ENCODE measurements at places on chromosomes 7 and 10. TPM values are rescaled to one million over a fixed set of nuclear protein-coding genes. Genes with fewer than 3 reads are reported as not detected.

The SLC26A5 gene
- not detected for total RNA-seq

The OR2A12 gene
- not detected for total RNA-seq

The CCDC71L gene
- total RNA-seq = 16.6 TPM

The PTPN20 gene
- not detected for total RNA-seq

The ARMH3 gene
- total RNA-seq = 26.3 TPM

The SFRP4 gene
- total RNA-seq = not detected

GRCh38 chr7:103148994-103149807, at the start of gene NAPEPLD:
Gene NAPEPLD (minus strand): TSS chr7:103149099. CDS start chr7:103128776, 20,323 bp downstream.
- H3K36me3 ChIP-seq = peaks cover 10% of the 10 kb centered on the region
- peak within 1 kb of the TSS; percentile 97 for H3K4me3 ChIP-seq
- DNase-seq = peak; percentile 68
- H3K27ac ChIP-seq = peak within 1 kb of the TSS; percentile 97
- H3K4me1 ChIP-seq = peaks cover 37% of the 10 kb centered on the region

DNA sequence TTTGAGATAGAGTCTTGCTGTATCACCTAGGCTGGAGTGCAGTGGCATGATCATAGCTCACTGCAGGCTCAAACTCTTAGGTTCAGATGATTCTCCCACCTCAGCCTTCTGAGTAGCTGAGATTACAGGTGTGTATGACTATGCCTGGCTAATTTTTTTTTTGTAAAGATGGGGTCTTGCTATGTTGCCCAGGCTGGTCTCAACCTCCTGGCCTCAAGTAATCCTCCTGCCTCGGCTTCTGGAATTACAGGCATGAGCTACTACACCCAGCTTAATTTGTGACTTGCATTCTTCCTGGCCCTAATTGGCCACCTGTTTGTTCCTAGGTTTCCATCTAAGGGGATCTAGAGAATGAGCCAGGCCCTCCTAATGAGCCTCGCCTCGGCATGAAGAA, 9.3 kb downstream of the ARHGAP22 start:
- no peak overlapping the region for H3K27ac ChIP-seq
- DNase-seq = no peak
- no peak overlapping the region for H3K4me3 ChIP-seq
- no peaks in the 10 kb centered on the region for H3K4me1 ChIP-seq
- H3K36me3 ChIP-seq = no peaks in the 10 kb centered on the region

DNA sequence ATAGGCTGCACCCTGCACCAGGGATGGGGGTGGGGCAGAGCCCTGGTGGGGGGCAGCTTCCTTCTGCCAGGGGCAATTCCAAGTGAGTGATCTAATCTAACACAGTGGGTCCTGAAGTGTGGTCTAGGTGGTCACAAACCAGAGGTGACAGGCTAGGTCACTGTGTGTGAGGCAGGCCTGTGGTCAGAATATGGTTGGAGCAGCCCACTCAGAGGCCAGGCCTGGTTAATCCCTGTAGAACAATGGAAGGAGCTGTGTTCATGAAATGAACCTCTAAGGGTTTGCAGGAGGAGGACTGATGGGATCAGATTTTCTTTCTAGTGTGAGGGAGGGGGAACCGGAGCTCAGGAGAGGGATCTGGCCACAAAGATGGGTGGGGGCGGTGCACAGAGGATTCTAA, 10.0 kb upstream of the TSPAN14 start:
- no peak overlapping the region for H3K4me3 ChIP-seq
- no peak for DNase-seq

- H3K4me1 ChIP-seq = peaks cover 36% of the 10 kb centered on the region
- peak; percentile 42 for DNase-seq
- H3K36me3 ChIP-seq = peaks cover 2% of the 10 kb centered on the region
These were observed 2.5 kb downstream of the LBX1 start for GRCh38 chr10:101226491-101227428.

DNA sequence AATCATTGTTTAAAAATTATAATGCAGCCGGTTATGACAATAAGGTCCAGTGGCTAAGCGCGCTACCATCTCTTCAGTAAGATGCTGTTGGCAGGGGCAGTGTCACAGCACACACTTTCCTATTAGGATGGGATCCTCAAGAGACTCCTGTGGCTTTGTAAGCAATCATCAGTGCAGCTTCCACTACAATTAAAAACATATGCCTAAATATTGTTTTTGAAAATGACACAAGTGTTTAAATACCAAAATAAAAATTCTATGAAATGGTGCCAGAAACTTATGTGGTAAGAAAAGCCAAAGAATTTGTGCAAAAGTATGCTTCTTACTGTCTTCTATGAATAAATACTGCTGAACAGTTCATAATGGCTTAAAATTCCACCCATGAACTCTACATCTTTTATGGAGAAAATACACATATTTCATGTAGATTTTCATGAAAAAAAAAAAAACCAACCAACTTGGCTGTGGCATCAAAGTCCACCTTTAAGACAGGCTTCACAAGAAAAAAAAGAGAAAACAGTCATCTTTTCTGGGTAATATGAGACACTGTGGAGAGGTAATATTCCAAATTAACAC, 132.8 kb downstream of the SEMA3C start:
- H3K36me3 ChIP-seq = no peaks in the 10 kb centered on the region
- H3K4me3 ChIP-seq = no peak overlapping the region
- no peaks in the 10 kb centered on the region for H3K27me3 ChIP-seq
- no peaks in the 10 kb centered on the region for H3K4me1 ChIP-seq

DNA sequence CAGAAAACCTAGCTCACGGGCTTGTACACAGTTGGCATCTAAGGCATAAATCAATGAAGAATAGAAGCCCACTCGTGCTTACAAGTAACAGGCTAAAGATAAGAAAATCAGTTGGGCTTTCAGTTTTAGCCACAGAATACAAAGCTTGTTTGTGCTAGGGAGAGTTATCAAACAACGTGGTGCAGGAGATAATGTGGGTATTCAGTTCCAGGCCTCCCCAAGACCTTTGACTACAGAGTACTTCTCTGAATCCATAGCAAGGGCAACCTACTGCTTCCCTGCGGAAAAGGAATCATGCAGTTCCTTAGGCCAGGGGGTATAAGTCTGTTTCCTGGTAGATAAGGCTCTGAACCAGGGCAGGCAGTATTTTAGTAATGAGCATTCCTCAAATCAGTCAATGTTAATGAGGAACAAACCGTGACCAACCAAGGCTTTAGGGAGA, 219.5 kb upstream of the CSTF2T start:
- H3K4me1 ChIP-seq = no peaks in the 10 kb centered on the region
- H3K27me3 ChIP-seq = no peaks in the 10 kb centered on the region
- no peak for DNase-seq
- no peak overlapping the region for H3K4me3 ChIP-seq
- no peaks in the 10 kb centered on the region for H3K36me3 ChIP-seq

DNA sequence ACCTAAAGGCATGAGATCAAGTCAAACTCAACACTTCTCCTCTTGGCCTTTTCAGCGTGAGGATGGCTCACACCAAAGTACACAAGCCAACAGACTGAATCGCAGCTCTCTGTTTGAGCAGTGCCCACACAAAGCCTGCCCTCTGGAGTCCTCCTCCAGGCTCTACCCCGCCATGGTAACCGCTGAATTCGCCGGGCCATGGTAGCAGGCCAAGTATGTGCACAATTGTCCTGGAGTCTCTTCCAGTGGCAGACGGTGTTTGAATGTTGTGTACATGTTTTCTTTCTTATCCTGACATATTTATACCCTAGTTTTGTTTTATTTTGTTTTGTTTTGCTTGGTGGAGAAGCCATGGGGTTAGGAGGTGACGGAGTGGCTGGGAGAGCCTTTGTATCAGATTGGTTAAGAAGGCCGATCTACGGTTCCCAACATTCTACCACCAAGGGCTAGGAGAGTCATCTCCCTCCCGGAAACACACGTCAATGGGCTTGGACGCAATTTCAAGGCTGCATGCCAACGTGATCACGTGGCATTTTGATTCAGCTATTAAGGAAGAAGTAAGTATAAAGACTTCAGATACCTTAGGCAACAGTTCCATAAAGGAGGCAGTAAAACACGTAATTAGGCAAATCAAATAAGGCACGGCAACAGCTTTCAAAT, 12.1 kb upstream of the SHH start:
- no peak overlapping the region for H3K4me3 ChIP-seq
- H3K27ac ChIP-seq = no peak overlapping the region
- peaks cover 5% of the 10 kb centered on the region for H3K27me3 ChIP-seq

DNA sequence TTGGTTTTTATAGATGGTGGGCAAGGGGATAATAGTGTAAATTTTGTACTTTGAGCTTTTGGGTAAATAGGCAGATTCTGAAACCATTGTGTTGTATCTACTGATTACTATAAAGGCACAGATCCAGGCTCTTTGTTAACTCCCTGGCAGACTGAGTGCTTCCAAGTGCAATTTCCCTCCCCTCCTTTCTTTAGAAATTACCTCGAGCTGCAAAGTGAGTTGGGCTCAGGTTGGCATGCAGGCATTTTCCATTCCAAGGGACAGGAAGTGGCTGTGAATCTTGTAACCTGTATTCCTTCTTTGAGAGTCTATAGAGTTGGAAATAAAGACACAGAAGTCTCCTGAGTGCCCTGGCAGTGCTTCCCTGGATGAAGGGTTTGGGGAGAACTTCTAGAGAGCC, 494.2 kb upstream of the GALNT17 start:
- no peaks in the 10 kb centered on the region for H3K36me3 ChIP-seq
- peaks cover 11% of the 10 kb centered on the region for H3K4me1 ChIP-seq
- DNase-seq = no peak
- no peak overlapping the region for H3K27ac ChIP-seq

GRCh38 chr10:17278607-17279240, 50.7 kb downstream of the VIM start:
- peaks cover 4% of the 10 kb centered on the region for H3K27me3 ChIP-seq
- H3K4me1 ChIP-seq = no peaks in the 10 kb centered on the region
- no peak overlapping the region for H3K27ac ChIP-seq
- DNase-seq = no peak
- H3K4me3 ChIP-seq = no peak overlapping the region

GRCh38 chr7:73702226-73702625, 17.2 kb downstream of the STX1A start:
- DNase-seq = no peak
- H3K36me3 ChIP-seq = peaks cover 24% of the 10 kb centered on the region
- no peak overlapping the region for H3K27ac ChIP-seq
- H3K27me3 ChIP-seq = no peaks in the 10 kb centered on the region
- H3K4me3 ChIP-seq = no peak overlapping the region

- no peak overlapping the region for H3K27ac ChIP-seq
- peaks cover 16% of the 10 kb centered on the region for H3K27me3 ChIP-seq
- H3K36me3 ChIP-seq = no peaks in the 10 kb centered on the region
These were observed 316.5 kb downstream of the ADARB2 start for GRCh38 chr10:1420661-1421362.

- no peak overlapping the region for H3K4me3 ChIP-seq
- H3K4me1 ChIP-seq = no peaks in the 10 kb centered on the region
- no peak for DNase-seq
- no peaks in the 10 kb centered on the region for H3K27me3 ChIP-seq
- no peaks in the 10 kb centered on the region for H3K36me3 ChIP-seq
These were observed 1612.5 kb downstream of the REEP3 start for GRCh38 chr10:65133652-65134051.

DNA sequence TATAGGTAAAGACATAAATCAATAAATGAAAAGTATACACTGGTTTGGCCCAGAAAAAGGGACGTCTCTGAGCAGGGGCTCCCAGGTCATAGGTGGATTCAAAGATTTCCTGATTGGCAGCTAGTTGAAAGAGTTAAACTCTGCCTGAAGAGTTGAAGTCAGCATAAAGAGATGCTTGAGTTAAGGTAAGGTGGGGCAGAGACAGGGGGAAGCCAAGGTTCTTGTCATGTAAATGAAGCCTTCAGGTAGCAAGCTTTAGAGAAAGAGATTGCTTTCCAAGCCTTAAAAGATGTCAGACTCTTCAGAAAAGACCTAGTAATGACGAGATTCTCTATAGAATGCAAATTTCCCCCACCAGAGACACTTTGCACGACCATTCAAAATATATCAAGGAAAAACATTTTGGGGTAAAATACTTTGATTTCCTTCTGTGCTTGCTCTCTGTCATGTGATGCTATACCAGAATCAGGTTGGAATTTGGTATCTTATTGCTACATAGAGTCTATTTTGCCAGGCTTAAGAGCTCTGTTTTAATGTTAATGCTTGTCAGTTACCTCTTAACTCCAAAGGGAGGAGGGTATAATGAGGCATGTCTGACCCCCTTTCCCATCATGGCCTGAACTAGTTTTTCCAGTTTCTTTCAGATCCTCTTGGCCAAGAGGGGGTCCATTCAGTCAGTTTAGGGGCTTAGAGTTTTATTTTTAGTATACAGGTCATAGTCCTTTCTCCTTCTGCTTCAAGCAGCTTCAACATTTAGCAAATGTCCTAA, 429.6 kb downstream of the ADRA2A start:
- H3K36me3 ChIP-seq = no peaks in the 10 kb centered on the region
- no peaks in the 10 kb centered on the region for H3K27me3 ChIP-seq
- H3K27ac ChIP-seq = no peak overlapping the region
- no peak for DNase-seq

GRCh38 chr7:28960071-28960840, 2.1 kb upstream of the TRIL start:
- H3K4me1 ChIP-seq = peaks cover 18% of the 10 kb centered on the region
- peaks cover 44% of the 10 kb centered on the region for H3K27me3 ChIP-seq

- H3K36me3 ChIP-seq = no peaks in the 10 kb centered on the region
- no peak overlapping the region for H3K4me3 ChIP-seq
- no peak overlapping the region for H3K27ac ChIP-seq
- H3K27me3 ChIP-seq = peaks cover 20% of the 10 kb centered on the region
- no peak for DNase-seq
These were observed 78.7 kb upstream of the MSRB2 start for GRCh38 chr10:23016636-23017035.

- peaks cover 14% of the 10 kb centered on the region for H3K4me1 ChIP-seq
- H3K27me3 ChIP-seq = no peaks in the 10 kb centered on the region
- H3K36me3 ChIP-seq = peaks cover 7% of the 10 kb centered on the region
- no peak overlapping the region for H3K27ac ChIP-seq
- DNase-seq = no peak
These were observed 46.5 kb upstream of the FGL2 start for GRCh38 chr7:77246026-77246640.

DNA sequence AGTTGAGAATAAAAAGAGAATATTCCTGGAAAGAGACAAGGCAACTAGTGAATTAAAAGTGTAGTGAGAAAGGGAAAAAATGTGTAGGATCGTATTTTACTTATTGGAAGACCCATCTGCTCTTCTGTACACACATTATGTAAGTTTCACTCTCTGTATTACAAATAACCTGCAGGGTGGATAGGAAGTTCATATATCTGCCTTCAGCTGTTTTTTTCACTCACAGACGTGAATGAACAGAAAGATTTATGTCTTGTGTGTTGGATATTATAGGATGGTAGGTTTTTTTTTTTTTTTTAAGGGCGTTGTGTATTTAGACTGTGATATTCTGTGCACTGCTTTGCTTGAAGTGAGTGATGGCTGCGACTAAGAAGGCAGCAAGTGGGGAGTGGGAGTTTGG, 266.5 kb downstream of the AUTS2 start:
- no peak for DNase-seq
- no peak overlapping the region for H3K4me3 ChIP-seq
- no peak overlapping the region for H3K27ac ChIP-seq

GRCh38 chr7:1669064-1669951, 769 bp upstream of the ELFN1 start:
- H3K27ac ChIP-seq = no peak overlapping the region
- H3K4me3 ChIP-seq = no peak overlapping the region
- H3K4me1 ChIP-seq = peaks cover 4% of the 10 kb centered on the region
- H3K36me3 ChIP-seq = no peaks in the 10 kb centered on the region

- H3K36me3 ChIP-seq = peaks cover 10% of the 10 kb centered on the region
- peak overlapping the region; percentile 97 for H3K27ac ChIP-seq
- H3K27me3 ChIP-seq = peaks cover 4% of the 10 kb centered on the region
- peak overlapping the region; percentile 88 for H3K4me3 ChIP-seq
- peaks cover 33% of the 10 kb centered on the region for H3K4me1 ChIP-seq
These were observed 2.0 kb upstream of the KIF11 start for GRCh38 chr10:92590623-92591549.
